ENCODE measurements at places on chromosomes 7 and 10.

- H3K27me3 ChIP-seq = no peaks in the 10 kb centered on the region
- no peaks in the 10 kb centered on the region for H3K36me3 ChIP-seq
- no peak overlapping the region for H3K4me3 ChIP-seq
- no peak overlapping the region for H3K27ac ChIP-seq
- no peak for DNase-seq
- H3K4me1 ChIP-seq = no peaks in the 10 kb centered on the region
These were observed 761.5 kb downstream of the GATA3 start for GRCh38 chr10:8815969-8816368.

- no peak overlapping the region for H3K27ac ChIP-seq
- H3K4me1 ChIP-seq = no peaks in the 10 kb centered on the region
- DNase-seq = no peak
- H3K36me3 ChIP-seq = no peaks in the 10 kb centered on the region
These were observed 26.9 kb upstream of the ABCA13 start for GRCh38 chr7:48144291-48144768.

GRCh38 chr10:132911786-132912097 lies 30.6 kb downstream of the CFAP46 start:
- no peaks in the 10 kb centered on the region for H3K4me1 ChIP-seq
- no peaks in the 10 kb centered on the region for H3K27me3 ChIP-seq
- no peak overlapping the region for H3K27ac ChIP-seq
- DNase-seq = no peak
- H3K4me3 ChIP-seq = no peak overlapping the region

DNA sequence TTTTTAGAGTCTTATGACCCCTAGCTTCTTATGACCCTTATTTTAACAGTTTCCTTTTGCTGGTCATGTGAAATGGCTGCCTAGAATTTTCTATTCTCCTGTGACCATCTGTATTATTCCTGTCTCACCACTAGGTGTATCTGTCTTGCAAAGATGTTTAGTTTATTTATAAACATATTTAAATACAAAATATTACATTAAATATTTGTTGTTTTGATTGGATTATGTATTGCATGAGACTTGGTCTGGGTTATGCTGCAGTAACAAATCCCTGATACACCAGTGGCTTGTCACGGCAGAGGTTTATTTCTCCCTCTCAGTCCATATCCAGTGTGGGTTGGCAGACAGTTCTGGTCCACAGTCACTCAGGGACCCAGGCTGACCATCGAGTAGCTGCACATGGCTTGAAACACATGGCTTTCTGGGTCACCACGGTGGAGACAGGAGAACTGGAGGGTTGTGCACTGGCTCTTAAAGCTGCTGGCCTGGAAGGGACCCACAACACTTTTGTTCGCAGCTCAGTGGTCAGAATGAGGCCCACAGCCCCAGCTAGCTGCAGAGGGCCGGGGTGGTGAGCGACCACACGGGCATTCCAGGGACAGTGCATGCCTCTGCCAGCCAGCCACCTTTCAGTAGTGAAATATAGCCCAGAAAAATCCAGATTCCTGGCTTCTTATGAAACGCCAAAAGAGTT lies 7.4 kb downstream of the RASSF4 start:
- no peak overlapping the region for H3K4me3 ChIP-seq
- H3K36me3 ChIP-seq = no peaks in the 10 kb centered on the region
- no peak for DNase-seq
- H3K27ac ChIP-seq = no peak overlapping the region
- no peaks in the 10 kb centered on the region for H3K27me3 ChIP-seq

GRCh38 chr7:106463851-106464611 lies 179.2 kb upstream of the NAMPT start:
- no peaks in the 10 kb centered on the region for H3K27me3 ChIP-seq
- H3K27ac ChIP-seq = no peak overlapping the region
- DNase-seq = no peak
- H3K4me3 ChIP-seq = no peak overlapping the region

- no peak overlapping the region for H3K27ac ChIP-seq
- H3K4me3 ChIP-seq = no peak overlapping the region
- no peak for DNase-seq
- H3K36me3 ChIP-seq = peaks cover 14% of the 10 kb centered on the region
- peaks cover 51% of the 10 kb centered on the region for H3K4me1 ChIP-seq
These were observed 36.0 kb downstream of the CARD11 start for GRCh38 chr7:3007696-3008095.

- DNase-seq = no peak
- no peak overlapping the region for H3K4me3 ChIP-seq
- H3K27me3 ChIP-seq = no peaks in the 10 kb centered on the region
- no peaks in the 10 kb centered on the region for H3K4me1 ChIP-seq
- no peak overlapping the region for H3K27ac ChIP-seq
These were observed 136.3 kb upstream of the ANK3 start for GRCh38 chr10:60525716-60526585.

- H3K4me3 ChIP-seq = no peak overlapping the region
- H3K36me3 ChIP-seq = no peaks in the 10 kb centered on the region
- DNase-seq = no peak
These were observed 63.1 kb downstream of the AUTS2 start for GRCh38 chr7:69661342-69661741.

DNA sequence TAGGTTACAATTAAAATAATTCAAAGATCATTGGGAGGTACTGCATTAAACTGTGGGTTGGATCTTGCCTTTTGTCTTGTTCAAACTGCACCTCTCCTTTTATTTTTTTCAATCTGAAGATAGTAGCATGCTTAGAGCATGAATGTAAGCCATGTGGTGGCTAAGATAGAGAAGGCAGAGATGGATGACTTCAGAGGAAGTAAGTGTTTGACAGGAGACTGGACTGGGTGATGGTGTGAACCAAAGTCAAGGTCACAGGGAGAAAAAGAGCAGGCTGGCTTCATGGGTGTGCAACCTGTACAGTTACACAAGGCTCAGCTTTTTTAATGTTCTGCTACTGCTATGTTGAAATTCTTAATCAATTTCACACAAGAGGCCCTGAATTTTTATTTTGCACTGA lies 85.6 kb downstream of the ZEB1 start:
- H3K4me3 ChIP-seq = no peak overlapping the region
- H3K4me1 ChIP-seq = no peaks in the 10 kb centered on the region
- H3K36me3 ChIP-seq = no peaks in the 10 kb centered on the region
- no peak overlapping the region for H3K27ac ChIP-seq
- H3K27me3 ChIP-seq = no peaks in the 10 kb centered on the region
- no peak for DNase-seq

DNA sequence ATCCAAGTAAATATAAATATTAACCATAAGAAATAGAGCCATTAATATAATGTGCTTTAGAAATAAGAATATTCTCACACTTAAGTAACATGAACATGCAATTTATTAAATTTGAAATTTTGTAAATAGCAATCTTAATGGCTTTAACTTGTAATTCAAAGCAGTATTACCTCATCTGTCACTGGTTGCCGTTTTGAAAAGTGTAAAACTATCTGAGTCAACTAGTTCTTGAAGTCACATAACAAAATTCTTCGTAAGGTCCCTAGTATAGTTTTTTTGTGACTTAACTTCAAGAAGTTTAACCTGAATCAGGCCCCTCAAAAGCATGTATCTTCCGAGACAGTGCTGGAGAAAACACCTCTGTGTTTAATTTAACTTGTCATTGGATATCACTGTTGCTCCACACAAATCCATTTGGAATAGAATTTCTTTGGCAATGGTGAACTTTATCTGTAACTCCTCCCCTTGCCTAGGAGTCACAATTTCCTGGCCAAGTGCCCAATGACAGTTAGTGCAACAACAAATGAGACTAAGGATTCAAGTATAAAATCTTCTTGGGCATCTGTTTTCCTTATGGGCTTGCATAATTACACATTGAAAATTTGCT lies 47.1 kb downstream of the NT5C2 start:
- H3K36me3 ChIP-seq = no peaks in the 10 kb centered on the region
- no peaks in the 10 kb centered on the region for H3K27me3 ChIP-seq
- H3K4me3 ChIP-seq = no peak overlapping the region
- no peaks in the 10 kb centered on the region for H3K4me1 ChIP-seq

DNA sequence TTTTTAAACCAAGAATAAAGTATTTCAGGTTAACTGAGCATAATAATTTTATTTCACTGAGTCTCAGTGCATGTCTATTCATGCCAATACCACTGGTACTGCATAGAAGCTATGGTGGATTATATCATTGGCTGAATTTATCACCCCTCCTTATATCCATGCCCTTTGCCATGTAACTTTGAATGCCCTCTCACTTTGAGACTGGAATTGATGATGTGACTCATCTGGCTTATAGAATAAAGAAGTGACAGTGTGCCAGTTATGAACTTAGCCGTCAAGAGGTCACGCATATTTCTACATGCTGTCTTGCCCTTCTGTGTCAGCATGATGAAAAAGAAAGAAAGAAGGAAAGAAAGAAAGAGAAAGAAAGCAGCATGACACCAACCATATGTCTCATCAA lies 20.7 kb upstream of the ABLIM1 start:
- H3K36me3 ChIP-seq = no peaks in the 10 kb centered on the region
- H3K4me3 ChIP-seq = no peak overlapping the region
- no peaks in the 10 kb centered on the region for H3K27me3 ChIP-seq
- no peaks in the 10 kb centered on the region for H3K4me1 ChIP-seq
- no peak for DNase-seq

DNA sequence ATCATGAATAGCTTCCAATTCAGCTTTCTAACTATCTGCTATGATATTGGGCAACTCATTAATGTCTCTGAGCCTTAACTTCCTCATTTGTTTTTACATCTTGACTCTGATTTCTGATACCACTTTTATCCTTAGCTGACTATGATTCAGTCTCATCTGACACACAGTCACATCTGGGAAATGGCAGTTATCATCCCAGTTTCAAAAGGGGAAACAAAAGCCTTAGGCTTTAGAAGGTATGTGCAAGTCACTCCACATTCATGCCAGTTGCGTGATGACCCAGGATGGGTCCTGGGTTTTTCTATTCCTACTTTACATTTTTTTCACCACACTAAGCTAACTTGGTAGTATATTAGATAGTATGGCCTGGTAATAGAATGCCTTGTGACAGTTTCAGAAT lies 12.7 kb downstream of the SCIN start:
- DNase-seq = no peak
- H3K36me3 ChIP-seq = no peaks in the 10 kb centered on the region
- no peaks in the 10 kb centered on the region for H3K4me1 ChIP-seq
- no peak overlapping the region for H3K4me3 ChIP-seq
- H3K27ac ChIP-seq = no peak overlapping the region
- no peaks in the 10 kb centered on the region for H3K27me3 ChIP-seq

DNA sequence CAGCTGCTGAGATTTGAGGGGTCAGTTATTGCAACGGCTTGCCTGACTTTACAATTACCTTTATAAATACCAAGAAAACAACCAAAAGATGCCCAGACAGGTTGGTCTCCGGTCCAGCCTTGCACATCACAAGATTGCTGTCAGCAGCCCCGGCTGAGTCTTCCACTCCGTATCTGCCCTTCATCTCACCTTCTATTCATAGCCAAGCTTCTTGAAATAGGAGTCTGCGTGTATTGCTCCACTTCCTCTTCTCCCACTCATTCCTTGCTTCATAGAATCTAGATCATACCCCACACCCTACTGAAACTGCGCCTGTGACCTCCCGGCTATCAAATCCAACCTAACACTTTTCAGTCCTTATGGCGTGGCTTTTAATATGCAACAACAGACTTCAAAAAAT lies 31.1 kb upstream of the USP6NL start:
- no peaks in the 10 kb centered on the region for H3K4me1 ChIP-seq
- H3K36me3 ChIP-seq = no peaks in the 10 kb centered on the region
- H3K4me3 ChIP-seq = no peak overlapping the region
- H3K27me3 ChIP-seq = no peaks in the 10 kb centered on the region

DNA sequence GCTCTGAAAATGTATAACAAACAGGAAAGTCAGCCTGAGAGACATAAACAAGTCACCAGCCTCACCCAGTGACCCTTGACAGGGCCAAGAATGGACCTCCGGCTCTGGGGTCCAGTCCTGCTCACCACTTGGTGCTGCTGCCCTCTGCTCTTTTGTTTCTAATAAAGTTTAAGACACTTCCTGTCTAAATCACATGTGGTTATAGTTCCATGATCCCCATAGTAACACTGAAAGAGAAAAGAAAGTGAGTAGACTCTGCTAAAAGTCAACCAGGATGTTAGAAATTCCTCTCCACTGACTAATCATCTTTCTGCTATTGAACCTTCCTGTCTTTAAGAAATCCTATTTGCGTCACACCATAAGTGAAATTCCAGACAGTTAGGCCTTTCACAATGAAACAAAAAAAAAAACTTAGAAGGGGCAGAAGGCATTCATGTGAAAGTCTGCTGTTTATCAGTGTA lies 179.2 kb upstream of the BET1 start:
- H3K4me3 ChIP-seq = no peak overlapping the region
- no peak for DNase-seq
- H3K27me3 ChIP-seq = no peaks in the 10 kb centered on the region
- H3K36me3 ChIP-seq = no peaks in the 10 kb centered on the region
- H3K4me1 ChIP-seq = no peaks in the 10 kb centered on the region
- no peak overlapping the region for H3K27ac ChIP-seq

GRCh38 chr7:131357282-131357880 lies 29.7 kb downstream of the MKLN1 start:
- no peaks in the 10 kb centered on the region for H3K36me3 ChIP-seq
- no peak for DNase-seq
- H3K4me3 ChIP-seq = no peak overlapping the region
- H3K27me3 ChIP-seq = no peaks in the 10 kb centered on the region
- H3K27ac ChIP-seq = no peak overlapping the region
- H3K4me1 ChIP-seq = peaks cover 79% of the 10 kb centered on the region

DNA sequence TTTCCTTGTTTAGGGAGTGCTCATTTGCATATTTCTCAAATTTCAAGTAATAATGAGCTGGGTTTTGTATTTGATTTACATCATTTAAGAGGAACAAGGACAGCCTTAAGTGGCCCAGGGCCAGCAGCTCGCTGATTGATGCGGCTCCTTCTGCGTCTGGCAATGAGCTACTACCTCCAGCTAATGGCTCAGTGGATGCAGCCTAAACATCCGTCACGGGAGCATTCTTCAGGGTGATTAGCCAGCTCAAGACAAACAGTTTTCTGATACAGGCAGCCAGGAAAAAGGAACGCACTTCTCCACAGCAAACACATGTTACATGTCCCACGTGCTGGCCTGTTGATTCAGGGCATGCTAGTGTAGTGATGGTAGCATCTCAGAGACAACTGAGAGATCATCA lies 169.3 kb upstream of the TCERG1L start:
- no peaks in the 10 kb centered on the region for H3K4me1 ChIP-seq
- H3K36me3 ChIP-seq = no peaks in the 10 kb centered on the region
- H3K27me3 ChIP-seq = no peaks in the 10 kb centered on the region

- H3K27ac ChIP-seq = no peak overlapping the region
- H3K36me3 ChIP-seq = no peaks in the 10 kb centered on the region
- no peaks in the 10 kb centered on the region for H3K27me3 ChIP-seq
- DNase-seq = no peak
These were observed 483.9 kb upstream of the NRP1 start for GRCh38 chr10:33818343-33818742.

- H3K4me3 ChIP-seq = no peak overlapping the region
- no peaks in the 10 kb centered on the region for H3K36me3 ChIP-seq
- no peaks in the 10 kb centered on the region for H3K27me3 ChIP-seq
- H3K4me1 ChIP-seq = peaks cover 11% of the 10 kb centered on the region
These were observed 749.4 kb downstream of the AUTS2 start for GRCh38 chr7:70347463-70348254.

Measured in CD4-positive, alpha-beta memory T cell (primary cell).